ENCODE measurements at places on chromosomes 7 and 10.

DNA sequence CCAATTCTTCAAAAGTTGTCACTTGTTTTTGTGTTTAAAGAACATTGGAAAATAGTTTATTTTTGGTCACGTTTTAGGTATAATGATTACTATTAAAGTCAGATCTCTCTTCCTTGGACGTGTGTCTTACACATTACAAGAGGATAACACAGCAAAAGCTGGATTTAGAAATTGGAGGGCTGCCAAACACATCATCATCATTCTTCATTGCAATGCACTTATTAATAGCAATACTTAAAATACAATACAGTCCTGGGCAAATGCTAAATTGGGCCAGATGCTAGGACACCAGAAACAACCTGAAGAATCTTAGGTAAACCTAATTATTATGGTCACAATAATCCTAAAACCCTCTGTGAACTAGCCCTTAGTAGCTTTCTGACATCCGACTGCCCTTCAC is 303.6 kb downstream of the DGKB start:
- DNase-seq: no peak

DNA sequence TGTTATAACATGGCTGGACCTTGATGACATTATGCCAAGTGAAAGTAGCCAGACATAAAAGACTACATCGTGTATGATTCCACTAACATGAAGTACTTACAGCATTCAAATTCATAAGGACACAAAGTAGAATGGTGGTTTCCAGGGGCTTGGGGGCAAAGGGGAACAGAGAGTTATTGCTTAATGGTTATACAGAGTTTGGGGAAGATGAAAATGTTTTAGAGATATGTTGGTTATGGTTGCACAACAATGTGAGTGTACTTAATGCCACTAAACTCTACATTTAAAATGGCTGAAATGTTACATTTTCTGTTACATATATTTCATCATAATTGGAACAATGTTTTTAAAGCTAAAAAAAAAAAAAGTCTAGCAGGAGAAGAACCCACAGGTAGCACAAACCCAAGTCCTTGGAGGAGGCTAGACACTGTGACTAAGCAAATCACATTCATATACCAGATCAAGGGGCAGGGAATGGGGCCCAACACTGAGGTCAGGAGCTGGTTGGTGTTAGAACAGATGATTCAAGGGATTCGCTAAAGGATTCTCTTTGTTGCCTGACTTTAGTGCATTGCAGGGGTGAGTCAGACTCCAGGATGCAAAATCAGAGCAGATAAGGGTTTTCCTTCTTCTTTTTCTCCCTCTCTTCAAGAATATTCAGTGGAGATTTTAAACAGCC is 25.1 kb upstream of the AOAH start:
- no peak for DNase-seq

DNA sequence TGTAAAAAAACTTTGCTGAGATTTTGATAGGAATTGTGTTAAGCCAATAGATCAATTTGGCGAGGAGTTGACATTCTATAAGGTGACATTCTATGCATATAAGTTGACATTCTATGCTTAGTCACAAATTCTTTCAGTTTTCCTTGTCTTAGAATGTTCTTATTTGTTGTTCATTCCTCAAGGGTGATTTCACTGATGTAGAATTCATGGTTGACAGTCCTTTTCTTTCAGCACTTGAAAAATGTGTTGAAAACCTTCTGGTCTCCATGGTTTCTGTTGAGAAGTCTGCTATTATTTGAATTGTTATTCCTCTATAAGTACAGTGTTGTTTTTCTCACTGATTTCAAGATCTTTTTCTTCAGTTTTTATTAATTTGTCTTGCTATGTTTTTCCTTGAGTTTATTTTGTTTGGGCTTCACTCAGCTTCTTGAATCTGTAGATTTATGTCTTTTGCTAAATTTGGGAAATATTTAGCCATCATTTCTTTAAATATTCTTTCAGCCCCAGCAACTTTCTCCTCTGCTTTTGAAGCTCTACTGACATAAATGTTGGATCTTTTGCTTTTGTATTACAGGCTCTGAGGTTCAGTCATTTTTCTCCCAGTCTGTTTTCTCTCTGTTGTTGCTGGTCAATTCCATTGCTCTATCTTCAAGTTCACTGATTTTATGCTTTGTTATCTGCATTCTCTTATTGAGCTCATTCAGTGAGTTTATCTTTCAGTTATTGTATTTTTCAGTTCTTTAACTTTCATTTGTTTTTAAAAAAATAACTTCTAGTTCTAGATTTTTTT is 154.9 kb downstream of the SDK1 start:
- no peak for DNase-seq

- no peak for DNase-seq
Measured at GRCh38 chr10:79166741-79167140, 98.0 kb downstream of the ZMIZ1 start.

GRCh38 chr10:7611909-7612308 is 54.9 kb downstream of the ITIH5 start:
- DNase-seq: no peak

GRCh38 chr7:102439963-102440795 is 6.8 kb downstream of the ORAI2 start:
- no peak for DNase-seq

GRCh38 chr10:59106441-59106840 is 70.0 kb upstream of the PHYHIPL start:
- DNase-seq: no peak

- DNase-seq: no peak
Measured at GRCh38 chr10:119113751-119114732, 10.1 kb downstream of the DENND10 start.

GRCh38 chr7:81846398-81846797 is 76.6 kb upstream of the HGF start:
- DNase-seq: no peak

DNA sequence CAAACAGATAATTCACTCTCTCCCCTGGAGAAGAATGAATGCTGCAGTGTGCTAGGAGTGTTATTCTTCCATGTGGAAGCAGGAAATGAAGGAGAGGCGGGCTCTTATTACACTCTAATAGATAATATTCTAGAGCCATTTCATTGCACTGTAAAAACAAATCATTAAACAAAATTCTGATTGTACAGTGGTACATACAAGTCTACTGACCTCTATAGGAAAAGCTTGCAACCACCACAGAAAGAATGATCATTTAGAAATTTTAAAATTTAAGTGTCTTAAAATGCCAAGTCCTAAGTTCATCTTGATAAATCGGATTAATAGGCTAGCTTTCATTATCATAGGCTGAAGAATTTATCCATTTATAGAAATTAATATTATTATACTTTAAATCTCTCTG is 960.3 kb upstream of the LRRN3 start:
- no peak for DNase-seq

DNA sequence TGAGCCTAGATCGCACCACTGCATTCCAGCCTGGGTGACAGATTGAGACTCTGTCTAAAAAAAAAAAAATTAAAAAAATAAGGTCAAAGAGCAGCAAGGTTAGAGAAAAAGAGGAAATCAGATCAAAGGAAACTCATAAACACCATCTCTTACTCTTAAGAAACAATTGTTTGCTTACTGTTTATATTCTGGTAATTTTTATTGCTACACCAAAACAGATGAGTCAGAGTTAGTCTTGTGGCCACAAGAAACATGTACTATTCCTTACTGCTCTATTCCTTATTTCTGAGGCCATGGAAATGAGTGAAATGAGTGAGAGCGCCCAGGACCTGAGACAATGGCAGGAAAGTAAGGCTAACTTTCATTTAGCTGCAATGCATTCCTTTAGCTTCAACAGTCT is 387.3 kb downstream of the HPSE2 start:
- DNase-seq: no peak

Measured in activated effector memory CD4-positive, alpha-beta T cell treated with anti-CD3 and anti-CD28 coated beads, Interleukin-2, amount 50 U/mL, for 16 hours (primary cell).